SK-N-DZ (cell line): ENCODE measurements at places on chromosomes 5 and 9.
A peak's percentile ranks its signal among the peaks of the same experiment; 100 is the strongest.

DNA sequence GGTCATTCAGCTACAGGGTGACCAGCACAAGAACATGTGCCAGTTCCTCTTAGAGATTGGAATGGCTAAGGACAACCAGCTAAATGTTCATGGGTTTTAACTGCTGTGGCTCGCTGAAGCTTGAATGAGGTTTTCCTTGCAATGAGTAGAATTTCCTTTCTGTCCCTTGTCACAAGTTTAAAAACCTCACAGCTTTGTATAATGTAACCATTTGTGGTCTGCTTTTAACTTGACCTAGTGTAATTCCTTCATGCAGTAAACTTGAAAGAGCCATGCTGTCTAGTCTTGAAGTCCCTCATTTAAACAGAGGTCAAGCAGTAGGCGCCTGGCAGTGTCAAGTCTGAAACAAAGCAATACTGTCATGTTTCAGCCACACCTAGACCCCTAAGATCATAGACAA lies 181.3 kb upstream of the DMRT1 start:
- DNase-seq = no peak

- peak; percentile 37 for DNase-seq
These were observed 97.5 kb upstream of the SSBP2 start for GRCh38 chr5:81848362-81848880.

DNA sequence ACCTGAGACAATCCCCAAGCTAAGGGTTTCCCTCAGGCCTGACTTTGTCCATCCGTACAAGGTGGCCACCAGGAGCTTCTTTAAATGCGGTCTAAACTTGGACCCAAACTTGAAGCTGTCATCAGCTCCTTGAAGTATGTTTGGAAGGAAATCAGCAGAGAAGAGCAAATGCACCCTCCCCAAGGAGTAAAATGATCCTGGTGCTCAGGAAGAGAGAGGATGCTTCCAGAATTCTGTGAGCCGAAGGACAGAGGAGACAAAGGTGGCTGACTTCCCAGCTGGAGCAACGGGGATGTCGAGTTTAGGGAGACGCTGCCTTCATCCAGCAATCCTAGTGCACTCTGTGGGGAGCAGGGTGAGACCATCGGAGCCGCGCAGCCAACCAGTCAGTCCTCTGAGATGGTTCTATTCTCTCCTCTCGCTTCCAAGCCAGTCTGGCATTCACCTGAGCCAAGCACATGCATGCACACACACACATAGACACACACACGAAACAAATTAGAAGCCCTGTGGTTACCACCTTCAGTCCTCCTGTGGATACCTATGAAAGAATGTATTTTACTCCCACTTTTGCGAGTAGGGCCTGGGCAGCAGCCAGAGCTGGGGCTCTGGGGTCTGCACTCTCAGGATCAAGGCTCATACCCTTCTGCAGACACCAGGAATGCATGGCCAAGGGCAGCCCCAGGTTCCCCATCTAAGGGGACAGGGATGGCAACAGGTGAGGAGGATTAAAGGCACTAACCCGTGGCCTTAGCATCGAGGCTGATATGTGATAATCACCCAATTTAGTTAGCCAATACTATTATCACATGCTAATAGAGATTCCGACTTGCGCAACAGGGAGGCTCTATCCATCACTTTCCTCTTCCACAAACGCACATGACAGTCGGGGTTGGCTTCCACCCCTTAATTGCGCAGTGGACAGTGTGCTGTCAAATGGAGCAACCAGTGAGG lies 75.8 kb downstream of the GTF3C4 start:
- DNase-seq = no peak

- DNase-seq = no peak
These were observed 333.3 kb downstream of the SEMA5A start for GRCh38 chr5:9212605-9213004.

- DNase-seq = no peak
These were observed 107.8 kb upstream of the NEK6 start for GRCh38 chr9:124149992-124150391.

DNA sequence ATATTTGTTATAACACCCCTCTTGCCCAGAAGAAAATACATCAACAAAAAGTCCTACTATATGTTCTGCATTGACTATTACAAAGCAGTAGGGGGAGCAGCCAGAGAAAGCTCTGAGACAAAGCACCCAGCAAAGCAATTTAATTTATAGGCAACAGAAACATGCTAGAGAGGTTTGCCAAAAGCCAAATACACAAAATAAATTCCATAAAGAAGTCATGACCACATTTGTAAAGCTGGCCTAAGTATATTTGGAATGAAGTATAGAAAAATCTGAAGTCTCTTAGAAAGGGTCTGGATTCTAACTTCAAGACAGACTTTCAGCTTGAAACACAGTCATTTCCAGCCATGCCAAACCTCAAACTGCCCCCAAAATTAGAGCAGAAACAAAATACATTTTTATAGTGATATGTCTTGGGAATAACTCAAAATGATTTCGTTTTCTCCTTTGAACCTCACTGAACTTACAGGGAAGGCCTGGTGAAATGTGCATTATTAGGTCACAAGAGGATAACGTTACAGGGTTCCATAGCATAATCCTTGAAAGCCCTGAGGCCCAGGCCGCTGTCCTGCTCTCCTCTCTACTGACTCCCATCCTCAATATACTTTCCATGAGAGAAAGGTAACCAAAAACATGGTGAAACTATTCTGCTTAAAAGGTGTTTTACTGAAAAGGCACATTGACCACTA lies 451.8 kb downstream of the RAB3C start:
- peak; percentile 56 for DNase-seq

DNA sequence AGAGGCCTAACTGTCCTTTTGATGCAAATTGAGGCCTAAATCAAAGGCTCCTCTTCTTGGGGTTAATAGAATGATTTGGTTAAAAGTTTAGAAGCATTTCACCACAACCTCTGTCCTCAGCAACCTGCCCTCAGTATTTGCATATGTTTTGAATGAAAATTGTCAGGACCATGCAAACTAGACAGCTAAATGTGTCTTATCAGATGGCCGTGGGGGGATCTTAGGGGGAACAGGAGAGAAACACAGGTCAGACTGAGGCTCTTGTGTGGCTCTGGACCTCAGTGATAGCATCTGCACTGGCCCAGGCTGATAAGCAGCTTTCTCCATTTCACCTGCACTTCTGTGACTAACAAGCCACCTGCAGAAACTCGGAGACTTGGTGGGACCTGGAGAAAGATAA lies 49.0 kb downstream of the FOXI1 start:
- peak; percentile 74 for DNase-seq

- no peak for DNase-seq
These were observed 408.3 kb upstream of the RGMB start for GRCh38 chr5:98365126-98365525.

GRCh38 chr5:179308563-179309382 lies 36.5 kb downstream of the ADAMTS2 start:
- no peak for DNase-seq

- no peak for DNase-seq
These were observed 73.8 kb downstream of the RAPGEF1 start for GRCh38 chr9:131666029-131666428.

DNA sequence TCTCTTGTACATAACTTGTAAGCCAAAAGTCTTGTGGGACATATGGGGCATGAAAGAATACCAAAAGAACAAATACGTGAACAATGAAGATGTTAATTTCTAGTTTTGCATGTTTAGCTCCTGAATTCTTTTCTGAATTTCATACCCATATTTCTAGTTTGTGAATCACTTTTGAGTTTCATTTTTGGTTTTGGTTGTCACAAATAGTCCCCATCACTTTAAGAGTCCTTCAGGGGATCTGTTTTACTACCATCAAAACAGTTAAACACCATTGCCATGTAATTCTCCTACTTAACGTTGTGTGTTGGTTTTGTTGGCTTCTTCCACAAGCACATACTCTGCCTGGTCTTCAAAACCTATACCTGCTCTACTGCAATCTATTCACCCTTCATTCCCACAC lies 27.0 kb downstream of the VCAN start:
- DNase-seq = no peak

GRCh38 chr9:71626395-71626794 lies 141.9 kb downstream of the CEMIP2 start:
- no peak for DNase-seq

DNA sequence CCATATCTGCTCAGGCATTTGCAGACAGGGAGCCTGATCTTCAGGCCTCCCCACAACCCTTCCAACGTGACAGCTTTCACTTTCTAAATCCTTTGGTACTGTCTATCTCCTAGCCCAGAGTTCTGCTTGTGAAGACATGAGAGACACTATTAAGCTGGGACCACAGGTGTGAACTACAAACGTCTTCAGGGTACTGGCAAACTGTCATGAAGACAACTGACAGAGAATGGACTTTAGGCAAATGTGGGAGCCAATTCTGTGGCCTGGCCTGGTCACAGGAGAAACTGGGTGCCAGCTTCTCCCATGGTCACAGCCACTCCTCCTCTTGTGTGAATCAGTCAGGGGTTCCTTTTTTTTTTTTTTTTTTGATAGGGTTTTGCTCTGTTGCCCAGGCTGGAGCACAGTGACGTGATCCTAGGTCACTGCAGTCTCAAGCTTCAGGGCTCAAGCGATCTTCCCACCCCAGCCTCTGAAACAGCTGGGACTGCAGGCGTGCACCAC lies 10.4 kb downstream of the TRIM14 start:
- no peak for DNase-seq

DNA sequence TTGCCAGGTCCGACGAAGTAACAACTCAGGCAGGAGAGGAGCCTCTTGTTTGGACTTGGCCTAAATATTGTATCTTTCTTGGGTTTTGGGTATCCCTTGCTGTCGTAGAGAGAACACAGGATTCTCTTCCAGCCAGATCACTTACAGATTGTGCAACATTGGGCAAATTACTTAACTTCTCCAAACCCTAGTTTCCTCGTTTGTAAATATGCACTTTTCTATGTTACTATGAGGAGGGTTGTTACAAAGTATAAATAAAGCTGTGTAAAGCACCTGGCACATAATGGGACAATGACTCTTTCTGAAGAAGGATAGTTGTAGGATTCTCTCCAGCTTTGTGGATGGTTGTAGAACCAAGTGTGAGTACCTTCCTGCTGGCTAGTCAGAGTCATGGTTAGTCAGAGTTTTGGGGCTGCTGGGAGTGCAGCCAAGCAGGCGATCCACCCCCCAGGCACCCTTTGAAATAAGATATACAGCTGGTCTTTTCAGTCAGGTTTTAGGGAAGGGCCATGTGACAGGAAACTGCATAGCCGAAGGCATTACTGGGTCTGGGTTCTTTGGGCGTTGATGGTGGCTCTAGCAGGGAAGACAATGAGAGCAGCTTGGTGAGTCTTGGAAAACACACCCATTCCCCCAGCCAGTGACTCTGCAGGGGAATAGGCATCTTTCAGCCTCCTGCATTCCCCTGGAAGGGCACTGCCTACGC lies 49.9 kb upstream of the GDNF start:
- DNase-seq = no peak

- no peak for DNase-seq
These were observed 114.7 kb upstream of the CXCL14 start for GRCh38 chr5:135693371-135693955.

DNA sequence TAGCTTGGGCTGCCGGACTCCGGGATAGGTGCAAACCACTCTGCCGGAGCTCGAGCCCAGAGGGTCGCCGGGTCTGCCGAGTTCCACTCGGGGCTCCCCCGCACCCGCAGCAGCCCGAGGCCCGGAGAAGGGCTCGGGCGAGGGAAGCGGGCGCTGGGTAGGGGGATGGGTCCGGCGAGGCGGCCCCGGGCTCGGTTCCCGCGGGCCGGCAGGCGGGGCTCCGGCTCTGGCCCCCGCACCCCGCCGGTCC lies 507 bp downstream of the RICTOR start:
- no peak for DNase-seq

DNA sequence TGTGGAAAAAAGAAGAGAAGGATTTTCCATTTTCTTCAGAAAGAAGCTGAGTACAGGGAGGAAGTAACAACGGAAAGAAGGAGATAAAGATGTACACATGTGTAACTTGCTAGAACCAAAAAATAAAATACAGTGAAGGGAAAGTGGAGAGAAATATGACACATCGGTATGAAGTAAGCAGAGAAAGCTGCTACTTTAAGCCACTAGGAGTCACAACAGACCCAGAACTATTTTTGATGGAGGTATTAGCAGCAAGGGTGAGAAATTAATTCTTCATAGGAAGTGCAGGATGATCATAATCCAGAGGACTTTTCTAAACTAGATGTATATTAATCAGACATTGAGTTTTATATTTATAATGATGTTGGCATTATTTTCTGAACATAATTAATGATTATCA lies 88.5 kb downstream of the FAM174A start:
- DNase-seq = peak; percentile 16

GRCh38 chr9:34540827-34541226 lies 18.0 kb upstream of the ENHO start:
- DNase-seq = no peak

DNA sequence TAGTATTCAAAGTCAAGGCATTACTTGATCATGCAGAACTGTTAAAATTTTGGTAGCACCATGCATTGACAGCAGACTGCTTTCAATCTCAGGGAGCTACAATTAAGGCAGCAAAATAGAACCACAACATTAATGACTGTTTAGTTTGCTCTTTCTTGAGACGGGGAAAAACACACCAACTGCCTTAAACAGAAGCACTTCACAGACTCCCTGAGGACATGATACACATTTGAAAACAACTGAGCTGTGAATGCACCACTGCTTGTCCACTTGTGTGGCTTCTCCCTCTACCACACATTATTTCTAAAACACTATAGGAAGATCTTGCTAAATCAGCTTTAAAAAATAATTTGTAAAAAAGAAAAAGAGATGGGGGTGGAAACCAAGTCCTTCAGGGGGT lies 79.6 kb upstream of the MAST4 start:
- no peak for DNase-seq

- DNase-seq = no peak
These were observed 67.8 kb downstream of the PSD2 start for GRCh38 chr5:139863361-139863760.

DNA sequence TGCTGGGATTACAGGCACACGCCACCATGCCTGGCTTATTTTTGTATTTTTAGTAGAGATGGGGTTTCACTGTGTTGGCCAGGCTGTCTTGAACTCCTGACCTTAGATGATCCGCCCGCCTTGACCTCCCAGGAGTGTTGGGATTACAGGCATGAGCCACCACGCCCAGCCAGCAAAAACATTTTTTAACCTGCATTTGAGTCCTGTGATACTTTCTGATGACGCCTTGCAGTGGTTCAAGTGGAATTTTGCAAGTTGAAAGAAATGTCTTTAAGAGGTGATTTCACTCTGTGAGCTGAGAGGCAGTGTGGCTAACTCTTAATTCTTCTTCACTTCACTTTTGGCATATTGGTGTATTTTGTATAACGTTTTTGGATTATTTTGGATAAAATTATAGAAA lies 9.1 kb downstream of the ANP32B start:
- no peak for DNase-seq

GRCh38 chr5:120539471-120539870 lies 75.4 kb downstream of the PRR16 start:
- DNase-seq = no peak
